NCI-H345 (cell line): ENCODE measurements at places on chromosomes 1 and 21.

- DNase-seq: no peak
Observed at GRCh38 chr1:107272321-107272720, 131.5 kb downstream of the NTNG1 start.

GRCh38 chr1:196115646-196116045, 492.6 kb downstream of the KCNT2 start:
- no peak for DNase-seq

DNA sequence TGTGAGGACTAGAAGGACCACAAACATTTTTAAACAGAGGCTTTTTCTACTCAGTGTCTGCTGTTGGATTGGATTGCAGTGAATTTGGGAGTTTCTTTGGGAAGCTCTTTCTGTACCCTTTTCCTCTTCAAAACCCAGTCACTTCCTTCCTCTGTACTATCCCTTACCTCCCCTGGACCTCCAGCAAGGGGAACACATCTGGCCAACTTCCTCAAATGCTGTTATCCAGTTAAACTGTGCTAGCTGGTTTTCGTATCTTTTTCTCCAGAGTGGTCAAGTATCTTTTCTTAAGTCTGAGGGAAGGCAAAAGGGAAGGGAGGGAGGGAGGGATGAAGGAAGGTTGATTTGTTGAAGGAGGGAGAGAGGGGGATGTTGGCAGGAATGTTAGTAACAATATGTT, 99.2 kb upstream of the TNR start:
- no peak for DNase-seq

- DNase-seq: no peak
Observed at GRCh38 chr1:159917533-159918351, 7.6 kb downstream of the TAGLN2 start.

- no peak for DNase-seq
Observed at GRCh38 chr1:201518071-201518470, 11.1 kb upstream of the CSRP1 start.

- DNase-seq: no peak
Observed at GRCh38 chr21:16911166-16911607, 601.7 kb upstream of the CXADR start.

DNA sequence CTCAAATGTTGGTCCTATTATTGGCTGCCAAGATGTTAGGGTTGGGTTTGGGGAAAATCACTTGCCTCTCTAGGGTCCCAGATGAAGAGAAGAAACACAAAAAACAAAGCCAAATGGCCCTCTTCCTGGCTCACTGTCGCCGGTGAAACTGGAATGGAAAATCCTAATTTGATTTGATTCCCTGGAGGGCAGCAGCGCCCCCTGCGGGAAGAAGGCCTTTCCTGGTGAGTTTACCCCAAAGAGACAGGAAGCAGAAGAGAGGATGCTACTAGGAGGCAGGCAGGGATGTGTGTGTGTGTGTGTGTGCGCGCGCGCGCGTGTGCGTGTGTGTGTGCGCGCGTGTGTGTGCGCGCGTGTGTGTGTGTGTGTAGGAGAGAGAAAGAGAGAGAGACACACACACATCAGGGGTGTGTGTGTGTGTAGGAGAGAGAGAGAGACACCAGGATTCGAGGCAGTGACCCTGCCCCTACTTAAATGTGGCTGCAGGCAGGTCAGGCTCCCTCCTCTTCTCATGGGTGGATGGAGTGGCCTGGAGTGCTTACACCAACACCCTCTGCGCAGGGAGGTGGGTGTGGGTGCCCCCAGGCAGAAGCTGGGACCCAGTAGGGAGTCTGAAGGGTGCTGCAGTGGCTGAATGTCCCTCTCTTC, 3.1 kb upstream of the SELENON start:
- peak; percentile 87 for DNase-seq

GRCh38 chr1:89130716-89131115, 4.8 kb upstream of the GBP2 start:
- DNase-seq: no peak

DNA sequence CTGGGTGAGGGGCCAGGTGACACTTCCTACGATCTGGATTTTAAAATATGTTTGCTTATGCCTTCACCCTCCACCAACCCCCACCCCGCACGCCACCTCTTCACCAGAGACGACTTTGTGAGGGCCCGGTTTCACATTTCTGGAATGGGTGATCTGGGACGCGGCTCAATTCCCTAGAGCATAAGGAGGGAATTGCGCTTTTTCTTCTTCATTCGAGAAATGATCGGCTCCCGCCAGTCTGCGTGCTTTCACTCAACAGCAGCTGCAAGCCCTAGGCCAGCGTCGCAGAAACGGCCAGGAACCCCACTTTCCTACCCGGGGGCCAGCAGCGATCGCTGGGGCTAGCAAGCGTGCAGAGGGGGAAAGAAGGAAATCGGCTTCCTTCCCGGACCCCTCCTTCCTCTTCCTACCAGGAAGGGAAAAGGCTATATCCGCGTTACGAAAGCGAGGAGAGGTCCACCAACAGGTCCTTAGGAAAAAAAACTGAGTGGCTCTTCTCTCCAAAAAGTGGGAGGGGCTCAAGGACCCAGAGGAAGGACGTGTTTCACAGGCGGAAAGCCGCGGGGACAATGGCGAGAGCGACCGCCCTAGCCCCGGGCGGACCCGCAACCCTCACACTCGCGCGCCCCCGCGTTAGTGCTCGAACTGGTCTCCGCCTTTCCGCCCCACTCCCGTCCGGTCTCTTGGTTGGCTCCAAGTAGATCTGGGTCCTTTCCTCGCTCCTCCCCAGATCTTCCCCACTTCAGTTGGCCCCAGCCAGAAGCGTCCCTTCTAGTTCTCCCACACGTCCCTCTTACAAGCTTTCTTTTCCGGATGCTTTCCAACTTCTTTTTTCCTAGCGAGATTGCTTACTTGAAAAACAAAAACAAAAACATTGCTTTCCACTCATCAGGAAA, 1.1 kb upstream of the ADAMTS1 start:
- DNase-seq: no peak

GRCh38 chr1:116425987-116426386, 52.9 kb downstream of the ATP1A1 start:
- no peak for DNase-seq

DNA sequence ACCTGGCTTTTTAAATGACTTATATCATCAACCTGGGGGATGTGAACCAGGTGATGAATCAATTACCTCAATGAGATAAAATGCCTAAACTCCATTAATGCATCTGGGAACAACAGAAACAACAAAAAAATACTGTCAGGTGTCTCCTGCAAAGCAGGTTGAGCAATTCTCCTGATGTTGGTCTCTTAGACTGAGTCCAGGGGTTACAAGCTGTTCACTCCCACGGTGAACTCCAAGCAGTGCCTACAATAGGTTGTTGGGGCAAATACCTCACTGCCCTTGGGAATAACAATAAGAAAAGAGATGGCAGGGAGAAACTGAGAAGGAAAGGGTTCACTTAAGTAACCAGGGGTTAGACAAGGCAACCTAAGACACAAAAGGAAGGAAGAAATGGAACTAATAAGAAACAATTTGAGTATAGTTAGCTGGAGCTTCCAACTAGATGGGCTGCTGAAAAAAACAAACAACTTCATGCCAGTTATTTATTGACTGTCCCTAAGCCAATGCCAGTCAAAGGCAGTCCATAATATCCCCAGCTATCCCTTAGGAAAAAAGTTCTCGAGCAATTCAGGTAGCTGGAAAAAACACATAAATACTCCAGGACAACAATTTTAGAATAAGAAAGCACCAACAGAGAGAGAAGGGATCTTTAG, 97.6 kb upstream of the MAGI3 start:
- no peak for DNase-seq

DNA sequence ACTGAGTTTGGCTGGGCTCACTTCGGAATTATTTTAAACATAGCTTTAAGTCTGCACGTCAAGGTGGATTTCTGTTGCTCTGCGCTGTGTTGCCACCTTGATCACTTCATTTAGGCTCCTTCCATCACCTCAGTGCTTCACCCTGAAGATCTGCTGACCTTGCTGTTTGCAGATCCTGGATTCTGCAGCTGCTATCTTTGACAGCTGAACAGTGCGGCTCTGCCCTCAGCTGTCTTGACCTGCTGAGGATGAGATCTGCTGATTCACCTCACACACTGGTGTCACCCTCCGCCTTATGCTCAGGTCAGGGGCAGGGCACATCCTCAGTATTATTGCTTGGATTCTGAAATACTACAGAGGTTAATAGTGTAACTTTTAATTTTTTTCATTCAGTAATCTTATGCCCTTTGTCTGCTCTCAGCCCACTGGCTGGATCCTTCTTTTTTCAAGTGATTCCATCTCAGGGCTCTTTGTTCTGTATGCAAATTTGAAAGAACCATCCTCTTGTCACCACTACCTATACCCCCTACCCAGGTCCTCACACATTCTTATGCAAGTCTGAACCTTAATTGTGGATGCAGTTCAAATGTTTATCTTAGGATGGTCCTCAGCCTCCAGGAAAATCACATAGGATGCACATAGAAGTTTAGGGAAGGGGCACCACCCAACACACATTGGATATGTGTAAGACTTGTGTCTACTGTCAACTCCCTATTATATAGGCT, 364.0 kb downstream of the OLFM3 start:
- DNase-seq: peak; percentile 39

DNA sequence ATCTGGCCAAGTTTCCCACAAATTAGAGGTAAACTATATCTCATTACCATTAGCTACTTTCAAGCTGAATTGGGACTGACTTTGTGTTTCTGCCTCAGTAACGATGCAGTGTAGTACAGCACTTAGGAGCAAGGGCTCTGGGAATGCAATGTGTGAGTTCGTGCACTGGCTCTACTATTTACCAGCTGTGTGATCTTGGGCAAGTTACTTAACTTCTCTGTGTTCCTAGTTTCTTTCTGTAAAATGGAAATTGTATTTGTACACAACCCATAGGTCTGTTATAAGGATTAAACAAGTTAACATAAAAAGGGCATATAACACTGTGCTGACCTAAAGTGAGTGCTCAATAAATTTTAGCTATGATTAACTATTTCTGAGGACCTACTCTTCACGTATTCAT, 65.0 kb upstream of the CSF1 start:
- no peak for DNase-seq

GRCh38 chr1:220067269-220068204, 21.2 kb upstream of the EPRS1 start:
- no peak for DNase-seq

GRCh38 chr1:55239548-55239947, 24.4 kb upstream of the USP24 start:
- no peak for DNase-seq

GRCh38 chr1:237282208-237282783, 240.3 kb downstream of the RYR2 start:
- no peak for DNase-seq

DNA sequence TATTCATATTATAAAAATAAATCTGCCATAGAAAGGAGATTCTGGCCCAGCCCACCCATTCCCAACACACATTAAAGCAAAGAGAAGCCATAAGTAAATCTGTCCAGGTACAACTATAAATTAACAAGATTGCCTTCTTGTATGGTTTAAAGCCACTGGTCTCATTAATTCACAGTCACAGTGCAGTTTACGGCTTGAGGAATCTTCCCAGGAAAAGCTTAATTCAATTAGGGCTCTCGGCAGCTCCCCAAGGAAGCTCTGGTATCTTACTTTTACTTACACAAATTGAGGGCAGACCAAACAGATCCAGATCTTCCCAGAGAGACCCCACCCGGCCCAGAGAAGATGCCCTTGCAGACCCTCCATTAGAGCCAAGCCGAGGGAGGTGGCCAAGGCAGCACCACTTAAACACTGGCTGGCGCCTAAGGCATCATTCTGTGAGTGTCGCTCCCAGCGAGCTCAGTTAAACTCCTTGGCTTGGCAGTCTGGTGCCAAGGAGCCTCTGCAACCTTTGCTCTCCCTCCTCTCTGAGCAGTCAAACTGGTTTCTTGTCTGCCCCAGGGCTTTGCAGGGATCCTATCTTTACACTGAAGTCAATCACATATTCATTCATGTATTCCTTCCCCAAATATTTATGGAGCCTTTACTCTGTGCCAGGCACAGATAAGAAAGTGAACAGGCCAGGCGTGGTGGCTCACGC, 10.7 kb downstream of the SLC9A1 start:
- DNase-seq: no peak

DNA sequence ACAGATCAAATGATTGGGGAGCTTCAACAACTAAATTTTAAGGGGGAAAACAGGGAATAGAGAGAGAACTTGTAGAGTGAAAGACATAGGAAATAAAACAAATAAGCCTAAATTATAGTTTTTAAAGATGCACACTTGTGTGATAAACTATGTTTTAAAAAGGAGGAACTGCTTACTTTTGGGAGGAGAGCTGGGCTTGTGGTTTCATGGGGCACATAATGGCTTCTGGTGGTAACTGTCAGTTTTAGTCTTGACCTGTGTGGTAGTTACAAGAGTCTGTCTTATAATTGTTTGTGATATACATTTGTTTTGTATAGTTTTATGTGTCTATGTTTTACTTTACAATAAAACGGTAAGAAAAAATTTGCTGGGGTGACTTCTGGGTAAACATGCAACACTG, 165.3 kb downstream of the COL24A1 start:
- DNase-seq: no peak

DNA sequence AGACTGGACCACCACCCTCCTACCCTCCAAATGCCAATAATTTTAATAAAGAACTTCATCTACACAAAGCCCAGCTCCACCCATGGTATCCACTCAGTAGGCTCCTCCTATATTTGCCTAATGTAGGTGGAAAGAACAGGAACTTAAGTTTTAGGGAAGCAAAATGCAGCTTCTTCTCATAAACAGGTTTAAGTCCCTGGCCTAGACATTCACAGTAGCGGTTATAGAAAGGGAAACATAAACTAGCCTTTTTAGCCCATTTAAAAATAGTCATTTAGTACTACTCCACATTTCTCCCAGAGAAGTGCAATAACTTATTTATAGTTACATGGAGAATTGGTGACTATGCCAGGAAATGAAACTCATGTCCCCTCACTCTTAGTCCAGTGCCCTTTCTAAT, 56.6 kb upstream of the CPLANE2 start:
- DNase-seq: no peak

GRCh38 chr1:236395230-236395946, 1.3 kb downstream of the EDARADD start:
- peak; percentile 39 for DNase-seq

DNA sequence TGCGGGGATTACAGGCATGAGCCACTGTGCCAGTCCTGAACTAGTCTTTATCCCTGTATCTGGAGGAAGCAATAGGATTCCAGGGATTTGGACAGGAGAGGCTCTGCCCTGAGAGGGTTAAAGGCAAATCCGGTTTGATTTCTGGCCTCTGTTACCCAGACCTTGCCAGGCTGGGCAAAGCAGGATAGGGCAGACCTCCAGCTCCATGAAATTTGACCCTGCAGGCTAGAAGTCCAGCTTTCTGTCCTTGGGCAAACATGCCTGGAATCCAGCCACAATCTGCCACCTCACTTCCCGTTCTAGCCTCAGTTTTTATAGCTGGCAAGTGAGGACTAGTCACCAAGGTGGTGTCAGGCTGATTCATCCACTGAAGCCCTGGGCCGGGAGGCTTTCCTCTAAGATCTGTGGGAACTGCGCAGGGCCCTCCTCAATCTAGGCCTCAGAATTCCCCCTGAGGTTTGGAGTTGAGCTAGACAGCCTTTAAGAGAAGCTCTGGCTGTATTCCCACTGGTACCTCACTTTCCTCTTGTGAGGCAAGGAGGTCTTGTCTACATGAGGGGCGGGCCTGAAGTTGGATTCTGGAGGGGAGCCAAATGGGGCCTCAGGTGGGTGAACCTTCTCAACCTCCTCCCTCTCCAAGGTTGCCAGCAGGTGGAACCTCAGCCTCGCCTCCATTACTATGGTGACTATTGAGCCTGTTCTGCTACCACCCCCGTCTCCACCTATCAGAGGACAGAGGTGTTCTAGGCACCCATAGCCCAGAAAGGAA, 7.0 kb upstream of the P3R3URF start:
- DNase-seq: peak; percentile 86

GRCh38 chr1:25661043-25661815, 44.6 kb downstream of the MAN1C1 start:
- no peak for DNase-seq
